RKO (cell line): ENCODE measurements at places on chromosomes 3 and 15.

DNA sequence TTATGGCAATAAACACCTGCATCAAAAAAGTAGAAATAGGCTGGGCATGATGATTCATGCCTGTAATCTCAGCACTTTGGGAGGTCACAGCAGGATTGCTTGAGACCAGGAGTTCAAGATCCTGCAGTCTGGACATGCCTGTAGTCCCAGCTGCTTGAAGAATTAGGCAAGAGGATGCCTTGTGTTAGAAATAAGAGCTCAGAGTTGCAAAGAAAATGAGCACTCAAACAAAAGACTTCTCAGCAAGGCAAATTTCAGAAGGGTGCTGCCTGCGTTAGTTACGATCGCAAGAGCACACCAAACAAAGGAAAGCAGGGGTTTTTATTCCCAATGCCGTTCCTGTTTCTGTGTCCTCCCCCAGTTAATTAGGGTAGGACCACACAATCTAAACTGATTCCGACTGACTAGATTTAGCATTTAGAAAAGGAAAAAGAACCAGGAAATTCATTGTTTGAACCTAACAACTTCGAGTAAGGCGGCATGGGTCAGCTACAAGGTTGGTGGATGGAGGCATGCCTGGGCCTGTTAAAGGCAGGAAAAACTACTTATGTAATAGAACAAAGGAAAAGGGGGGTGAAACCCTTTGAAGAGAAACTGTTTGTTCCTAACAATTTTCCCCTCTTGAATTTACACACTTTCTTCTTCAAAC is 55.5 kb downstream of the DLG1 start:
- DNase-seq, result no peak

DNA sequence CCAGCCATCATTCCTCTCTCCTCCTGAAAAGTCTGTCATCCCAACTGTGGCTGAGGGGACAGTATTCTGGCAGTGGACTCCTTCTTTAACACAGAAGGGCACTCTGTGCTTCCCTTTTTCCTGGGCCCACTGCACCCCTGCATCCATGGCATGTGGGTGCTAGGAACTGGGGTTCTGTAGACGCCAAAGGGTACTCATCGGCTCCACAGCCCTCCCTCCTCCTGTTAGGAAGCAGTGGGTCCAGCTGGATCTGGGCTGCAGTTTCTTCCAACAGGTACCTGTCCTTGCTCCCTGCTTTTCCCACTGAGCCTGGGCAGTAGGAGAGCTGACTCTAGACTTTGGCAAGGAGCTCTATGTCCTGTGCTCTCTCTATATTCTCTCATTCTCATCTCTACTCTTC is 6.4 kb upstream of the MANF start:
- DNase-seq, result no peak

GRCh38 chr3:11335056-11335608 is 62.9 kb downstream of the ATG7 start:
- DNase-seq, result peak; percentile 78

DNA sequence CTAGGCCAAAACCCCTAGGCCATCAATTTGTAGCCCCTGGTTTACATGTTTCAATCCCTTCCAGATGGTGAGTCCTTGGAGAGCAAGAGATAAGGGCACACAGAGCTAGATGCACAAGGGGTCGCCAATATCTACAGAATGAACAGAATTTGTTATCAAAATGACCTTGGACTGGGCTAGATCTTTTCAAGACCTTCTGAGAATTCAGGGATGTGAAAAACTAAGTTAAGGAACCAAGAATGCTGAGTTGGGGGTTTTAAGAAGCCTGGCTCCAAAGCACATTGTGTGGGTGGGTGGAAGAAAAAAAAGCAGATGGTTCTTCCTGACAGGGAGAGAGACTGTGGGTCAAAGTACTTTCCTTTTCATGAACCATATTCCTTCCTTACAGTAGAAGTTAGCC is 10.2 kb downstream of the CDCP1 start:
- no peak for DNase-seq

DNA sequence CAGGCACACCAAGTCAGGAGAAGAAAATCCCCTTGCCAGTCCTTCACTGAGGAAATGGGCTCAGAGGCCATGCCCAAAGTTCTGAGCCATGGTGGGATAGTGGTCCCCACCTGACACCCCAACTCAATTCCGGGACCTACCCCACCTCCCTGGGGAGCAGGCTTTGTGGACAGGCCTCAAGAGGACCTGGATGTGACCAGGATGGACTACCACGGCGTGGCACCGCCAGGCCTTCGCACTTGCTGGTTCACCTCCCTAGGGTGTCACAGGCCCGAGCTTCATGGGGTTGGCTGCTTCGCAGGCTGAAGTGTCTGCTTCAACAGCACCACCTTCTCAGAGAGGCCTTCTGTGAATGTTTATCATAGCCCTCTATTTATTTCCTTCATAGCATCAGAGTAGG is 31.7 kb downstream of the POC1A start:
- DNase-seq, result no peak

DNA sequence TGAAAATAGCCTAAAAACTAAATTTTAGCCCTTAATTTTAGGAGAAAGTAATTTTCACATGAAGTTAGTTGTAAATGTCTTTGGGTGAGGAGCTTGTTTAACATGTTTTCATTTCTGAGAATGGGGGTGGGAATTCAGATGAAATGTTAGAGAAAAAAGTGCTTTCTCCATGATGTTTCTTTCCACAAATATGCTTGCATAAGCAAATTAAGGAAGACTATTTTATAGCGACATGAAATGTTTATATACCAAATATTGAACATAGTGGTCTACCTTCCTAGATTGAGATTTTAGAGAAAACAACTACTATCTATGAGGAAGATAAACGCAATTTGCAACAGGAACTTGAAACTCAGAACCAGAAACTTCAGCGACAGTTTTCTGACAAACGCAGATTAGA is 13.0 kb upstream of the RPLP1 start:
- DNase-seq, result no peak

DNA sequence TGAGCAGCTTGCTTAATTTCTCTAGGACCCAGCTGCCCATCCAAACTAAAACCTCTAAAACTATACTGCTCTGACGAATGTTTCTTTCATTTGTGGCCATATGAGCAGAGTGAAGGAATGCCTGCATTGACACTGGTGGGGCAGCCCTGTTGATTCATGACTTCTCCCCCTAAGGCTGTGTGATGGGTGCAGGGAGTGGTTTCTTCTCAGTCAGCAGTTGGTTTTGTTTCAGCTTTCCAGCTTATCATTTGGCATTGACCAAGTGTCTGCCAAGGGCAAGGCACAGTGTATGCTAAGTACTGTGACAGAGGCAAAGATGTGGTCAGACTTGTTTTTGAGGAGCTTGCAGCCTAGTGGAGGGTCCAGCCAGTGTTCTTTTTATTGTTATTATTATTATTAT is 4.7 kb downstream of the ABHD6 start:
- DNase-seq, result no peak

DNA sequence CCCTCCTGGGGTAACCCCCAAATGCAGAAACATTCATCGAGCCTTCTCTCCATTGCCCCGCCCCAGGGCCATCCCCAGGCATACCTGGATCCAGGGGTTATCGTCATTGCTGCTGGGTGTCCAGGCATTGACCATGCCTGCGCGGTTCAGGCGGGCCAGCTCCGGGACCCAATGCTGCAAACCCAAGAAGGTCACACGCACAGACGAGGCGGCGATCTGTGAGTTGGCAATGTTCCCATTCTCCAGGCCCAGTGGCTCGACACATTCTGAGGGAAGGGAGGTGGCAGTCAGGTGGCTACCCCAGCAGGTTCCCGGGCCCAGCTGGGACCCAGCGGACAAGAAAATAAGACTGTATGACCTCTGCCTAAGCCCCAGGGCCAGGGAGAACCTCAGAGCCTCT is 6.1 kb downstream of the MFGE8 start:
- DNase-seq, result no peak

DNA sequence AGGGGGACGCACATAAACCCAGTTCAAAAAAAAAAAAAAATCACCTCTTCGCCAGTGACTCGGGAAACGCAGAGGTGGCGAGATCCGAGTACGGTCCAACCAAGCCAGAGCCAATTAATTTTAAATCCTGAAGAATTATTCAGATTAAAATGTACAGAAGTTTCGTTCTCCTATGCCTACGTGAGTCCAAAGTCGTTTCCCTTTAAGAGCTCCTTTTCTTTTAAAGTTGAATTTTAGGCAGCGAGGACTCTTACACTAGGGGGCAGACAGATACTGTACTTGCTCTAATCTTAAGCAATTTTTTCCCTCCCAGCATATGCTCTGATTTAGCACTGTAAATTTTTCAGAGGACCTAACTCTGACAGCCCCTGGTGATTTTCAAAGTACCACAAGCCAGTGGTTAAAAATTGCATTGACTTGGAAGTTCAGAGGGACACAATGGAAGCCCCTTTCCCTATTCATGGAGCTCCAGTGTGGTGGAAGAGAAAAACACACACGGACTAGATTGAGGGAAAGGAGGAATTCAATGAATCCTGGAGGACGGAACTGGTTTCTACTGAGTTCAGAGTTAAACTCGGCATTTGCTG is 3.3 kb upstream of the NR2F2 start:
- peak; percentile 89 for DNase-seq

DNA sequence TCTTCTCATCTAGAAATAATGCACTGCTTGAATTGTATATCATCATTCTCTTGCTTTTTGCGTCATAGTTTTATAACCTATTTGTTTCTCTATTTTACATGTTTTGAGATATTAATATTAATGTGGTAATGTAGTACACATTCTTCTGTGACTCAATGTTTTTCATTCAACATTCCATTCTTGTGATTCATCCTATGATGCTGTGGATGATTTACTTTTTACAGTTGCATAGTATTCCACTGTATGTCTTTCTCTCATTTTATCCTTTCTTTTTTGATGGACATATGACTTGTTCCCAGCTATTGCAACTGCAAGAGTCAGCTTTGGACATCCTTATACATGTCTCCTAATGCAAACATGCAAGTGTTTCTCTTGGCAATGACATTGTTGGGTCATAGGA is 20.6 kb upstream of the VEPH1 start:
- peak; percentile 44 for DNase-seq

GRCh38 chr3:66492071-66492470 is 8.8 kb downstream of the LRIG1 start:
- no peak for DNase-seq

DNA sequence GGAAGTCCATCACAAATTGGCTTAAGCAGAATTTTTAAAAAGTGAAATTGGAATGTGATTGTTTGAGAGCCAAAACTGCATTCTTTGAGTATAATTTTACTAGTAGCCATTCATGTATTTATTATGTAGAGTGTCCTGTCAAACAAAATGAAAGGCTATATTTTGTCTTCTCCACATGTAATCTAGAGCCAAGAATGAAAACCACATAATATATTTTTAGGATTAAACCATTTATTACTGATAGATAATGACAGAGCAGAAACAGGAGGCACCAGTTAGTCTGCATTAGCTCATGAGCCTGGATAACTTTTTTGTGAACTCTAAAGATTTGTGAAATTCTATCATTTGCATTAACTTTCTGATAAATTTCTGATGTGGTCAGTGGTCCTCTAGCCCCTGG is 130.2 kb downstream of the FILIP1L start:
- DNase-seq, result no peak

DNA sequence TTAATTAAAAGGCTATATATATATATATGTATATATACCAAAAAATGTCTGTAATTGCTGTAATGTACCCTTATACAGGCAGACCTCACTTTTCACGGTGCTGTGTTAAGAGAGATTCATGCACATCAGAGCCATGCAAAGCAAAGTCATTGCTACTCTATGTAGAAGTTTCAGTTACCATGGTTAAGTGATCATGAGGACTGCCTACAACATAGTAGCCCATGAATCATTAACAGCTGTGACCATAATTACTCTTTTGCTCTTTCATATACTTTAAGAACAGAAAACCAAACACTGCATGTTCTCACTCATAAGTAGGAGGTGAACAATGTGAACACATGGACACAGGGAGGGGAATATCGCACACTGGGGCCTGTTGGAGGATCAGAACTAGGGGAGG is 225.3 kb upstream of the EPHA3 start:
- no peak for DNase-seq

DNA sequence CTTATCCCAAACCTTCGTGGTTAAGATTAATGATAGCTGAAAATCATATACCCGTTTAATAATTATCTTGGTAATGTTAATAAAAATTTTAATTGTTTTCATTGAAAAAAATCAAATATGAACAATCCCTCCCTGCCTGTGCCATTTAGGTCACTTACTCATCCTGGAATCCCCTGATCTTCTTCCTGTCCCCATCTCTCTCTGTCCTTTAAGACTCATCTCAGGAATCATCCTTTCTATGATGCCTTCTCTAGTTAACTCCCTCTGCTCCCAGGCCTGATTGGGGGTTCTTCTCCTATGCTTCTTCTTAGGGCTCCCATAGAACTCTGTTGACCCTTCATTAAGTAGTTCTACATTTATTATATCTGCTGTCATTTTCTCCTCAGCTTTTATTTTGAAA is 91.6 kb downstream of the MBNL1 start:
- no peak for DNase-seq

DNA sequence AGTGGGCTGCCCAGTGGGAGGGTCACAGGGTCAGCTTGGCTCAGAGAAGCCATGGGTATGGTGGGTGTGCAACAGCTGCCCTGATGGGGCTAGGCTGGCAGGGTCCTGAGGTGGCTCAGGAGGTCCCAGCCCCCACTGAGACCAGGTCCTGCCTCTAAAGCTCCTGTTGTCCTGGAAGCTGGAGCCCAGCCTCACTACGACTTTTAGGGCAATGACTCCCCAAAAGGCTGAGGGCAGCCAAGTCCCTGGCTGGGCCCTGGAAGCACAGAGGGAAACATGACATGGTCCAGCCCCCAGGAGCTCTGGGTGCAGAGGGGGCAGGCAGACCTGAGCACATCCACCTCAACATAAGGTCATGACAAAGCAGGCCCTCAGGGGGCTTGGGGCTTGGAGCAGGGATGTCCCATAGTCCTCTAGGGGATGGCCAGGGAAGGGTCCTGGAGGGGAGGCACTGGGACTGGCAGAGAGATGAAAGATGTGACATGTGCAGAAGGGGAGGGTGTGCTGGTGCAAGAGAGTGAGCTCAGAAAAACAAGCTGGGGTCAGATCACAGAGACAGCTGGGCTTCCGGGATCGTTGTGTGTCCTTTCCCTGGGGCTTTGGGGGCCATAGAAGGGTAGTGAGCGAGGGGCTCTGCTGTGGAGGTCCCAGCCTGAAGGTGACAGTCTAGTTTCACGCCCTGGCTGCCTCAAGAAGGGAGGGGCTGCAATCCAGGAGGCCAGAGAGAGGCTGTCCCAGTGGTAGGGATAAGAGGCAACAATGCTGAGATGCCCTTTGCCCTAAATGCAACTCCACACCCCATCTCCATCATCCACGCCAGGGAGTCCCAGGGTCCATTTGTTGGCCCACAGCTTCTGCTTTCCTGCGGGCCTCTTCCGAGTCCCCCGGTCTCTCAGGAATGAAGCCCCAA is 639 bp upstream of the ITIH3 start:
- DNase-seq, result no peak

DNA sequence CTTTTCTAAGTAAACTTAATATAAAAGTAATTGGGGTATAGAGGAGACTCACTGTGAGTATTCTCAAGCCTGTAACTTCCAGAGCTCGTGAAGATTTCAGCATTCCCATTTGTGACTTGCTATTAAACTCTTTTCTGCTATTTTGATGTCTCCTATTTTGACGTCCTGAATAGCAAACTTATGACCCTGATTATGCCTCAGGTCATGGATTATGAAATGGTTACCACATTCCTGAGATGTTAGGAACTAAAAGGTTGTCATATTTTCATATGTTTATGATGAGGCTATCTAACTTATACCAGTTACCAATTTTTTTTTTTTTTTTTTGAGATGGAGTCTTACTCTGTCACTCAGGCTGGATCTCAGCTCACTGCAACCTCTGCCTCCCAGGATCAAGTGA is 105.5 kb downstream of the ATG7 start:
- DNase-seq, result no peak

- DNase-seq, result no peak
Observed at GRCh38 chr15:86735247-86736040, 655.8 kb downstream of the AGBL1 start.

GRCh38 chr3:71478568-71478967 is 105.0 kb downstream of the FOXP1 start:
- peak; percentile 78 for DNase-seq
